ENCODE measurements at places on chromosomes 2 and 18.

GRCh38 chr2:108323619-108324018, 34.9 kb downstream of the SULT1C2 start:
- no peak for DNase-seq

DNA sequence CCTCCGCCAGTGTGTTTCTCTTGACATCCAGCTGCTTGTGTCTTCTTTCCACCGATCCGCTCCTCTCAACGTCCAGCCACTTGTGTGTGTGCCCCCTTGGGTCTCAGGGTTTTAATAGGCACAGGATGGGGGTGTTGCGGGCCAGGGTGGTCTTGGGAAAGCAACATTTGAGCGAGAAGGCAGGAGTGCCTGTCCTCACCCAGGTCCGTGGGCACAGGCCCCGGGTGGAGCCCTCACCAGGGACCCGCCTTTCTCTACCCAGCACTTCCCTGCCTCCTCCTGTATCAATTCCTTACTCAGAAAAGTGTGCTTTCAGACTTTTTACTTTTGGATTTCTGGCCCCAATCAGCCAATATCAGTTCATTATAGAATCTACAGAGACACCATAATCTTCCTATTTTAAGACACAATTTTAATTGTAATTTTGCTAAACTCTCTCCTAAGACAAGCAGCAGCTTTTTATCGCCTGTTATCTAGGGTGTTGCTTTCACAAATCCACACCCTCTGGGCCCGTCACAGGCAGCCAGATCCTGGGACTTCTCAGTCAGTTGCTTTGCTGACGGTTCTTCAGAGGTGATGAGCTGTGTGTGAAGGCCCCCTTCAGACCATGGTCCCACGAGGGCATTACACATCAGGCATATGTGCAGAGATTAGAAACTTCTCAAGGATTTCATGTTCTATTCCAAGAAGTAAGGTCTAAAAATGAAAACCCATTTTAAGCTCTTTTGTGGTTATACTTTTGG, 96.0 kb upstream of the FHL2 start:
- DNase-seq: no peak

DNA sequence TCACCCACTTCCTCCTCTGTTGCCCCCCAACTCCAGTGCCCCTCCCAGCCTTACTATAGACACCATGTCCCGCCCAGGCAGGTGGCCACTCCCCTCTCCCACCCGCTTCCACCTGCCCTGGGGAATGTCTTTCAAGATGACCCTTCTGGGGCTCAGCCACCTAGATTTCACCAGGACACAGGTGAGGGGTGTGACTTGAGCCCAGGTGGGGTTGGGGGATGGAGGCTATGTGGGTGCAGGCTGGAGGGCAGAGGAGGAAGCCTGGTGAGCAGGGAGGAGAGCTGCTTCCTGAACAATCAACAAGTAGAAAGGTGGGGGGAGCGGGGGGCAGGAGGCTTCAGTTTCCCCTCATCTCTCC, 8.7 kb downstream of the ADRA2B start:
- no peak for DNase-seq

DNA sequence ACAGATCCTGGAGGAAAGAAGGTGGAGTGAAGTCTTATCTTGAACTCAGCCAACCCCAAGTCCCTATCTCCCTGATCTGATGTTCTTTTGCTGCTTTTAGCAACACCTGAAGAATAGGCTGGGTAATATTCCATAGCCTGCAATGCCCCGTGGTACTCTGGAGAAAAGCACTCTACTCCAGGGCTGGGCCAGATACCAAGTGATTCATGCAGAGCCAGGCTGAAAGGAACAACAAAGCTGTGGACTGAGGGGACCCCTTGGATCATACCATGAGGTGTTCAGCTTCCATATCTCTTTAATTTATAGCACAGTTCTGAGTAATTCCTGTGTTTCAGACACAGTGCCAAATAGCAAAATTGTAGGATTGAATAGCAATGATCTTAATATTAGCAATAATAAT, 130.6 kb downstream of the NXPH2 start:
- no peak for DNase-seq

DNA sequence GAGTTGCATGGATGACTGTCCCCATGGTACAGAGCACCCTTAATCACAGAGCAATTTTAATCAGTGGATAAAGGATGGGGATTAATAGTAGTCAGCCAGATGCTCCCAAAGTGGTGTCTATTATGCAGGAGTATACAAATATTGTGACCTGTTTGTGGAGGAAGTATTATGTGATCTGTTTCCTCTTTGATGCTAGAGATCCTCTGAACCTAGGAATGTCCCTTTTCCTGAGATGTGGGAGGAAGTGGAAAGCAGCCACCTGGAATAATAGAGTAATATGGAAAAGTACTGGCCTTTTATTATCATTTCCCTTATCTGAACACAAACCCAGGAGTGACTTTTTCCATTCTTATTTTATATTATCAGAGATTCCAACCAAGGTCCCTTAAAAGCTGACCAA, 94.2 kb upstream of the EFEMP1 start:
- no peak for DNase-seq

- DNase-seq: no peak
These were observed 117.2 kb upstream of the KLF7 start for GRCh38 chr2:207282916-207283315.

GRCh38 chr2:49255409-49255971, 101.2 kb upstream of the FSHR start:
- DNase-seq: no peak

DNA sequence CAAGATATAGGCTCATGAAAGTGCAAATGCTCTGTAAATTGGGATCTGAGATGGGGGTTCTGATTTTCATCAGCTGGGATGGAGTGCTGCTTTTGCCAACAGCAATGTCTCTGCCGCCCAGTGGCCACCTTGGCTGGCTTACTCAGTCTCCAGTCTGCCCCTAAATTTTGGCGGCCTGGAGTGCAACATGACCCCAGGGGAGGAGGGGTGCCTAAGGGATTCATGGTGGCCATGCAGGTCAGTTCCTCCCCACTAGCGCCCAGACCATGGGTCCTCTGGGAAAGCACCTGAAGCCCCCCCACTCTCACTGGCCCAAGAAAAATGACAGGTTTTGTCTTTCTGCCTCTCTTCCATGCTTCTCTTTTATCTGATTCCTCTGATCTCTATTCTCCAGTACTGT, 45.0 kb downstream of the SLC4A3 start:
- no peak for DNase-seq

- no peak for DNase-seq
These were observed 51.8 kb downstream of the PSD4 start for GRCh38 chr2:113225263-113226259.

- DNase-seq: no peak
These were observed 38.0 kb downstream of the CMPK2 start for GRCh38 chr2:6827566-6828298.

GRCh38 chr2:200677721-200678532, 92.1 kb downstream of the AOX1 start:
- no peak for DNase-seq

DNA sequence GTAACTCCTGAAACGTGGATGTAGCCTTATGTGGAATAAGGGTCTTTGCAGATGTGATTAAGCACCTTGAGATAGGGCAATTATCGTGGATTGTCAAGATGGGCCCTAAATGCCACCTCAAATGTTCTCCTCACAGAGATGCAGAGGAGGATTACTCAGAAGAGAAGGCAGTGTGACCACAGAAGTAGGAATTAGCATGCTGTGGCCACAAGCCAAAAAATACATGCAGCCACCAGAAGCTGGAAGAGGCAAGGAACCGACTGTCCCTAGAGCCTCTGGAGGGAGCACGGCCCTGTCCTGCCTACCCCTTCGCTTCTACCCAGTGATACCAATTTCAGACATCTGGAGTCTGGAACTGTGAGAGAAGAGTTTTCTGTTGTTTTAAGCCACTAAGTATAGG, 47.3 kb upstream of the MGAT5 start:
- no peak for DNase-seq

GRCh38 chr2:240360645-240361475, 74.6 kb upstream of the GPC1 start:
- DNase-seq: no peak

DNA sequence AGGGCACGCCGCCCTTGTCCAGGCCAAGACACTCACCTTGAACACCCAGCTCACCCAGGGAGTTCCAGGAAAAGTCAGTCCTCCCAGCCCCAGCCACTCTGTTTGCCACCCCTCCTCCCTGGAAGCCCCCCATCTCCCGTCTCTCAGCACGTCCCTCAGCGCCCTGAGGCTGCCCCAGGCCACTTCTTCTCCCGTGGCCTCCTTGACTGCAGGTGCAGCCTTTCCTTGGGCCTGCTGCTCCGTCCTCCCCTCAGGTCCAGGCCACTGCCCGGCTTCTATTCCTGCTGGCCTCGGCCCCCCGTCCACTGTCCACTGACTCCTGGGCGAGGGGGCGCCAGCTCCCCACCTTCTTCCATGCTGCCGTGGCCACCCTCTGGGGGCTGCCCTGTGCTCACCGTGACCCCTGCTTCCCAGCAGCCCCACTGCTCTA, 239.1 kb downstream of the HDAC4 start:
- DNase-seq: no peak

DNA sequence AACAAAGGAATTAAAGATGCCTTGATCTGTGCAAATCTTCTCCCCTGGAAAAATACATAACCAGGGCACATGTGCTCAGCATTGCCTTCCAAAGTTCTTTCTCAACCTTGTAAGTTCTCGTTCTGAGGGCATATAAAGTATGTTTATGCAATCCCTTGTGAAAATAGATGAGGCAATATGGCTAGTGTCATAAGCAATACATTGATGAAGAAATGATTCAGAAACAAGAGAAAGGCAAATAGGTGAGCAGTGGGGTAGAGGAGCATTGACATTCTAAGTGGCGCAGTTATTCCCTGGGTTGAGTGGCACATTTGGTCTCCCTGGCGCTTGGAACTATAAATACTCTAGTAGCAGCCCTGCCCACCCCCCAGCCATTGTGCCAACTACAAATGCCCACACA, 57.4 kb upstream of the PGAP1 start:
- DNase-seq: no peak

DNA sequence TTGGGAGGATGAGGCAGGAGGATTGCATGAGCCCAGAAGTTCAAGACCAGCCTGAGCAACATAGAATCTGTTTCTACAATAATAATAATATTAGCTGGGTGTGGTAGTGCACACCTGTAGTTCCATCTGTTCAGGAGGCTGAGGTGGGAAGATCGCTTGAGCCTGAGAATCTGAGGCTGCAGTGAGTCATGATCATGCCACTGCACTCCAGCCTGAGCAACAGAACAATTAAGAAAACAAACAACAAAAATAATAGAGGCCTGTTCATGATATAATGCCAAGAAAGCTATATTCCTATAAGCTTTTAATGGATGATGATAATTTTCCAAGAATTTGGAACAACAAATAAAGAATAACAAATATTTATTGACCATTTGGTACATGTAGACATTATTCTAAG, 6.9 kb upstream of the CCBE1 start:
- no peak for DNase-seq

GRCh38 chr18:36132756-36133155, 3.1 kb downstream of the ELP2 start:
- no peak for DNase-seq

DNA sequence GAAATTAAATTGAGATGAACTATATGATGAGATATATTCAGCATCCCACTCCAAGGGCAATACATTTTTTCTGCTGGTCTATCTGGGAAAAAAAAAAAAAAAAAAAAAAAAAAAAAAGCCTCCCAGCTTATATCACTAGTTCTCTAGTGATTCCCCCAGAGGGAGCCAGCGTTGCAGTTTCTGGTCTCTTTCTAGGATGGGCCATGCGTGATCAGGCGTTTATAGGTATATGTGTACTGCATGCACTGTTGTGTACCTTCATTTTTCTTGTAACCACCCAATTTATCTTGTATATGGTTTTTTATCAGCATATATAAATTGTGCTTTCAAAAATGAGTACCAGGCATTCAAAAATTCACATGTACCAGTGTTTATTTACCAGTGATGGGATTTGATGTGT, 35.1 kb downstream of the DCDC2C start:
- DNase-seq: no peak

GRCh38 chr2:112876971-112877361, 34.0 kb upstream of the IL37 start:
- DNase-seq: no peak

GRCh38 chr18:51255693-51256092, 58.2 kb upstream of the MEX3C start:
- no peak for DNase-seq

GRCh38 chr2:2645162-2645855, 314.2 kb upstream of the MYT1L start:
- DNase-seq: no peak
